NCI-H226 (cell line): ENCODE measurements at places on chromosomes 7 and 10.

DNA sequence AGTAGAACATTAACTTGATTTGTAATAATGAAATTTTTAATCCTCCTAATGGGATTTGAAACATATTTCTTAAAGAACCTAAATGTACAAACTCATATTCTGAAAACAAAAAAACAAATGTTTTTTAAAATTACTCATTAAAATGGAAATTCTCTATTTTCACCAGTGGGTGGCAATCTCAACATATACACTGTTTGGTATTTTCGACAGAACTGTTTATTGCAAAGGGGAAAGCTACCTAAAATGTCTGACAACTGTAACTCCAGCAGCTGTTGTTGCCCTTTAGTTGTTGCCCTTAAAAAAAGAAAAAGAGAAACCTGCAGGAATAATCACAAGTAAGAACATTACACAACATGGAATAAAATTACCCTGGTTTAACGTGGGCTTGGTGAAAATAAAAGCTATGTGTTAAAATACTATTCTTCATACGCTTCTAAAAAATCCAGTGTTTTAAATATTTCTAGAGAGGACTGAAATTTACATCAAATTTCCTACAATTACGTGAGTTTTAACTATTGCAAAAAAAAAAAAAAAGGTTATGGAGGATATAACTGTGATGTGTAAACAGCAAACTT is 54.5 kb downstream of the COL1A2 start:
- DNase-seq: peak; percentile 10

DNA sequence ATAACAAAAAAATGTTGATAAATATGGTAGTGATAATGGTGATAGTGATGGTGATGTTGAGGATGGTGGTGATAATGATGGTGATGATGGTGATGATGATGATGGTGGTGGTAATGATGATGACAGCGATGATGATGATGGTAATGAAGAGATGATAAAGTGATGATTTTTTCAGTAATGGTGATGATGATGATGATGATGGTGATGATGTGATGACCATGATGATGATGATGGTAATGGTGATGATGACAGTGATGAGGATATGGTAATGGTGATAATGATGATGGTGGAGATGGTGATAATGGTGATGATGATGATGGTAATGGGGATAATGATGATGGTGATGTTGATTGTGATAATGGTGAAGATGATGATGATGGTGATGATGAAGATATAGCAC is 321.6 kb downstream of the TNS3 start:
- no peak for DNase-seq

GRCh38 chr7:51220226-51220625 is 96.4 kb downstream of the COBL start:
- no peak for DNase-seq

DNA sequence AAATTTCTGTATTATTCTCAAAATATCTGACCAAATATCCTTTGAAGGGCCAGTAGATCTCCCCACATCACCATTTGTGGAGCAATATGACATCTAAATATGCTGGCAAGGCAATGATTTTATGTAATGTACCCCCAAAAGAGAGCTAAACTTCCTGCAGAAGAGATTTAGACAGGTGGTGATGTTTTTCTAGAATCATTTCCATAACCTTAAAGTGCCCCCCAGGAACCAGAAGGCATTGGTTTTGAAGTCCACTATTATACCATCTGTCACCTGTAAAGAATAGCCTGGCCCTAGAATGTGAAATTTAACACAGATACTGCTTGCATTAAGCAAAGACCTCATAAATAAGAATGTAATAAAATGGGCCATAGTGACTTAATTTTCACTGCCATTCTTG is 77.9 kb upstream of the ABLIM1 start:
- DNase-seq: no peak

GRCh38 chr7:44398511-44398911 is 73.1 kb upstream of the CAMK2B start:
- DNase-seq: no peak

DNA sequence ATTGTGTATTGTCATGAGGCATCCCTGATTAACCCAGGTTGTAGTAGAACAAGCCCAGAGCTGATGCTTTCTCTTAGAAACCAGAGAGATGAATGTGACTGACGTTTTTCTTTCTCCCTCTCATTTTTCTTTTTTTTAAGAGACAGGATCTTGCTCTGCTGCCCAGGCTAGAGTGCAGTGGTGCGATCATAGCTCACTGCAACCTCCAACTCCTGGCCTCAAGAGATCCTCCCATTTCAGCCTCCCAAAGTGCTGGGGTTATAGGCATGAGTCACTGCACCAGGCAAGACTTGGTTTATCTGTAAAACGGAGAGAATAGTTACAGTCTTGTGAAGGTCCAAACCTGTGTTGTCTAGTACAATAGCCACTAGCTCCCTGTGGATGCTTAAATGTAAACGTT is 5.4 kb downstream of the LMTK2 start:
- no peak for DNase-seq

GRCh38 chr7:22173685-22174573 is 183.0 kb downstream of the RAPGEF5 start:
- DNase-seq: no peak

DNA sequence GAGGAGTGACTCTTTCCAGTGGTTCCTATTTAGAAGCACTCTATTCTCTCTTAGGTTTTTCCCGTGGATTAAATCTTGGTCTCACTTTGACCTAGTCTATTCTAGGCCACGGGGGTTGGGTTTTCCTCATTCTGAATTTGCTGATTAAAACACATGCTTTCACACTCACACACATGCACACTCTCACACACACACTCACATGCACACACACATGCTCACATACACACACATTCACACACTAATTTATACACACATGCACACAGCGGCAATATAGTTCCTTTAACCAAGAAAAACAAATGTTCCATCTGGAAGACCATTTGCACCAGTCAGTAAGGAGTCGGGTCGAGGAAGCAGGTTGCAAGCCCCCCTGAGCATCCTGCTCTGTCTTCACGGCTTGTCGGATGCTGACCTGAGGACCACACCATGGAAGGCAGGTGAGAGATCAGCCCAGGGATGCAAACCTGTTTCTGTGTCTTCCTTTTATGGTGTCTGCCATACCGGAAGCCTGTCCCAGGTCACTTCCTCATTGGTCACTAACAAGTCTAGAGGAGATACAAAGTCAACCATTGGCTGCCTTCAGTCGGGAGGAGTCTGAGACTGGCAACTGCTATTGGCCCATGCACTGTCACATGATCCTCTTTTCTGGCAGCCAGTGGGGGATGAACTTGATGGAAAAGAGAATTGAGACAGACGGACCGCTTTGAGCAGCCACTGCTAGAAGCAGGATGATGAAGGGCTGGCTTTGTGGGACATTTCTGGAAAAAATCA is 330.8 kb downstream of the FGFR2 start:
- DNase-seq: no peak

DNA sequence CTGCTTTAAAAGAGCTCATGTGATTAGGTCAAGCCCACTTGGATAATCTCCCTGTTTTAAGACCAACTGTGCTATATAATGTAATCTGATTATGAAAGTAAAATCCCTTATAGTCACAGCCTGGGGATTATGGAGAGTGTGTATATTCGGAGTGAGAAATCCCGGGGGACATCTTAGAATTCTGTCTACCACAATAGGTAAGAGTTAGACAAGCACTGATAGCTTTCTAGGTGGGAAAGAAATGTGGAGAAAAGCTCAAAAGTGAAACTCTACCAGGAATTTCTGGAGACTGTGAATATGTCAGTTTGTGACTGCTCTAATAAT is 2.9 kb upstream of the VCL start:
- DNase-seq: no peak

GRCh38 chr10:28291881-28292297 is 11.0 kb downstream of the MPP7 start:
- DNase-seq: peak; percentile 69

DNA sequence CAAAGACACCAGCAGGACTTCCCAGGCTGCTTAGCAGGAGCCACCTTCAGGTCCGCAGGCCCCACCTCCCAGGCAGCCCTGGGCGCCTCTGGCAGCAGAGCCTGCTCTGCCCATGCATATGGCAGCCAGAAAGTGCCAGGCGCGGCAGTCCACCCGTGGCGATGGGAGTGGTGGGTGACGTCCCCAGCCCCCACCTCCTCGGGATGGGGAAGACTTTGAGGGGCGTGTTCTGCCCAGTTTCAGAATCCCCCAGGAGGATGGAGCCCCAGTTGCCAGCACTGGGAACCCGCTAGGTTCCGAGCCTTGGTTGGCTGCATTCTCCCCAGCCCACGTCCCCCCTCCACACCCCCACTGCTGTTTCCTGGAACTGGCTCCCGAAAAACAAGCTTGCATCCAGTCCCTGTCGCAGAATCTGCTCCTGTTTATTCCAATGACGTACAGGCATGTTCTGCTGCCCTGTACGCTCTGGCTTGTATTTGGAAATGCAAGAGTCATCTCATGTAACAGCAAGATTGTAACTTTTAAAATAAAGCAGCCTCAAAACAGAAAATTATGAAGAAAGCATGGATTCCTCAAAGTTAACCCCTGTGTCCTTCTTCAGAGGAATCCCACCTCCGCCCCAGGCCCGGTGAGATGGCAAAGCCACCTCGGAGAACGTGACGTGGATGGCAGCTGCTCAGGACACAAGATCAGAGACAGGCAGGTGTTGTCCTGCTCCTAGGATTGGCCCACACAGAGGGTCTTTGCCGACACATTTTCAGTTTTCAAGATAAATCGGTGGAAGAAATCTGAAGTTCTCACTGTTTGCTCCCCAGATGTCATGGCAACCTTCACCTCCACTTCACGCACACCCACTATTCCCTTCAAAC is 87.8 kb upstream of the PPP2R2D start:
- no peak for DNase-seq

DNA sequence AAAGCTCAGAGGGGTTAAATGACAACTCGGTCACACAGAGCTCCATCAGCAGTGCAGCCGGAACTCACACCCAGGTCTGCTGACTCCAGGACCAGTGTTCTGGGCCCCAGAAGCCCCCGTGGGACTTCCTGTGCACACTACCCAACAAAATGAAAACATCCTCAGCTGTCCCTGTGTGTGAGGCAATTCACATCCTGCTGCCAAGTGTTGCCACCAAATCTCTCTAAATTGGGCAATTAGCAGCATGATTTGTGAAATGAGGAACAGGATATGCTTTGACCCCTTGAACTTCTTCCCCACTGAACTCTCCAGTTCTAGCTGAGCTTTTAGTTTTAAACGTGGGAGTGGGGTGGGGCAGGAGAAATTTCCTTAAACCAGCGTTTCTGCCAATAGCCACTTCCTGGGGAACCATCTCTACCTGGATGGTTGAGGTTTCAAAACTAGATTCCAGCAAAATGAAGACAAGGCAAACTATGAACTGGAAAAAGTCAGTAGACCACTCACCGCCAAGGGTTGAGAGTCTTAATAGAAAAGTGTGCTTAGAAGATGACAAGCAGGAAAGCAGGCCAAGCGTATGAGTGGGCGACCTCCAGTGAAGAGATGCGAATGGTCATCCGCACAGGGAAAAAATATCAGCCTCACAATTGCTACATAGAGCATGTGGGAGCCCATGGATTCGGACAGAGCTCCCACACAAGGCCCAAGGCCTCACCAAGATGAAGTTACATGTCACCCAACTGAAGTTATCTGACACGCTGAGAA is 51.9 kb upstream of the CHST15 start:
- DNase-seq: no peak

GRCh38 chr7:27665531-27665930 is 2.8 kb upstream of the HIBADH start:
- no peak for DNase-seq

DNA sequence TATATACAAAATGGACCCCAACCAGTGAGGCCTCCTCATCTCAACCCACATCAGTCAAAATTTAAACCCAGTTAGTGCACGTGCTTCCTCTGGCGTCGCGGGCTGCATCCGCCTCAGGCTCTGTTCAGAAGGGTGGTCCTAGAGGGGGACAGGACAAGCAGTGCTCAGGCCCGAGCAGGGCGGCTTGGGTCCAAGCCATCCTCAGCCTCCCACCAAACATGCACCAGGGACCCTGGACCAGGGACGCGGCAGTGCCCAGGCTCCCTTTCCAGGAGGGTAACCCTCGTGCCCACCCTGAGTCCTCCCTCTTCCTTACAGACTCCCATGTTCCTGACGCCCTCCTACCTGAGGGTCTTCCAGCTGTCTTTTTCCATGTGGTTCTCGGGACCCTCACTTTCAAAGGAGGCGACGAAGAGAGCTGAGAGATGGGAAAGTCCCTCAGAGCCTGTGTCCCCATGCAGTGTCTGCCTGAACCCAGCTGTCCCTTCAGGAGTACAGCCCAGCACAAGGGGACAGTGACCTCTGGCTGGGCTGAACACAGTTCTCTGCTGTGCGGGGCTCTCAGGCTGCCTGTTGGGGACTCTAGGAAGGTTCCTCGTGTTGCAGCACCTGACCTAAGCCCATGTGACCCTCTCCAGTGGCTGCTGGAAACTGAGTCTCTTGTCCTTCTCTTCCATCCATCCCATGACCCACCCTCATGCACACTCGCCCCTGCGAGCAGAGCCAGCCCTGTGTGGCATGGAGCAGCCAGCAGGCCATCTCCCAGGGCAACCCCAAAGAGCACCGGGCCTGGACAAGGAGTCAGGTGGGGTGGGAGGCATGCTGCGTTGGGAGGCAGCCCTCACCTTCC is 58.1 kb downstream of the CSGALNACT2 start:
- no peak for DNase-seq

DNA sequence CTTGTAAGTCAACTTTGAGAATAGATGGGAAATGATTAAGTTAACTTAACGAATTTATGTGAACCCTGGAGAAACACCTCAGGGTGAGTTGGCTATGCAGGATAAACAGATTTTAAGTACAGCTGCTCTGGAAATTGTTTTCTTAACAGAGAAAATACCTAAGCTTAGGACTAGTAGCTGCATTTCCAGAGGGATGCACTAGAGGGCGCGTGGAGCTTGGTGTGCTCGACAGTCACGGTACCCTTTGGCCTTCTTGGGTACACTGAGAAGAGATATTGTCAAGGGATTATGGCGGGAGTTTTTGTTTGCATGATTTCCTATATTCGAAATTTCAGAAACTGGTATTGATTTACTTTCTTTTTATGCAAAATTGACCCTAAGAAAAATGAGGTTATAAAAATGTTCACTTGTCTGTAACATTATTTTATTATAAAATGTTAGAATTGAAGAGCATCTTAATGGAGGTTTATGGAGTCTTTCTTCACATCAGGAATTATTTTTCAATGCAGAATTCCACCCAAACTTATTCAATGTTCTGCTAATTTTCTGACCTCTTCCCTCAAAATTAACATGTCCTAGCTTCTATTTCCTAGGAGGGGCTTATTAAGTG is 58.4 kb upstream of the MYO3A start:
- DNase-seq: peak; percentile 41

DNA sequence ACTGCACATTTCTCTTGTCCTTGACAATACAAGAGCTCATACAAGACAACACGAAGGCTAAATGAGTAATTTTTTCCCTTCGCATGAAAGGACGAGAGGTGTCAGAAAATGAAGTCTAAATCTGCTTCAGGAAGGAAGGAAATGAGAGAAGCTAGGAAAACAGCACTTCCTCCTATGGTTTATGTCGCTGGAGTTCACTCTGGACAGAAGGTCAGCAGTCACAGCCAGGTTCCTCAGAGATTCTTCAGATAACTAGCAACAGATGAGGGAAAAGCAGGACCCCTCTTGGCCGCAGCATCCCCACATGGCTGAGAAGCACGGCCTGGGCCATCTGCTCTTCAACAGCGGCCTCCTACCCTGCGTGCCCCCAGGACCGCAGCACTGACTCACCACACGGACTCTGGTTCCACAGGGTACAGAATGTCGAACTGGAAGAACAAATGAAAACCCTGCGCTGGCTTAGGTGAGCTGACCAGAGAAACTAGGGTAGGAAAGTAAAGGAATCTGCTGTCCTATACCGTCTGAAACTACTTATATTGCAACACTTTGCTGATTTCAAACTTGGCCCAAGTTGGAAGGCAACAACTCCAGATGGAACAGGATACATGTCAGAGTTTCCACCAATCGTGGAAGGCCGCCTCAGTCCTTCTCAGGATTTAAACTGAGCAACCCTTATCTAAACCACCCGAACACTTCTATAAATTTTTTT is 26.3 kb downstream of the DNMBP start:
- DNase-seq: peak; percentile 84
